Stimulated activated CD4-positive, alpha-beta T cell treated with anti-CD3 and anti-CD28 coated beads, Interleukin-12 subunit alpha, Interleukin-12 subunit beta, amount 100 ng/mL, for 24 hours (primary cell): ENCODE measurements at places on chromosomes 1 and 21.

DNA sequence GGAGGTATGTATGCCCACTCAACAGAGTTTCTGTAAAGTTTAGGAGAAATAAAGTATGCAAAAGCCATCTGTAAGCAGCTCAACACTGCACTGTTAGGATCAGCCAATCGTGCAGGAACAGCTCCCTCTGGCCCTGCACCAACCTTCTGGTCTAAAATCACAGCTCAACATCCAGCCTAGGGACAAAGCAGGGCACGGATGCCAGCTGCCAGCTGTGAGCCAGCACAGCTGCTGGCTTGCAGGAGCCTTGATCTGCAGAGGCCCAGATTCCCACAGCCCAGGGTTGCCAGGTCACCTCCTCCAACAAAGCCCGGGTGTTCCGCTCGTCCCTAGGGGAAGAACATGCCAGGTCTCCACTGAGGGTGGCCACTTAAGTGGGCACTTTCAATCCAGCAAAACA is 8.6 kb downstream of the ACOT7 start:
- no peak for DNase-seq

DNA sequence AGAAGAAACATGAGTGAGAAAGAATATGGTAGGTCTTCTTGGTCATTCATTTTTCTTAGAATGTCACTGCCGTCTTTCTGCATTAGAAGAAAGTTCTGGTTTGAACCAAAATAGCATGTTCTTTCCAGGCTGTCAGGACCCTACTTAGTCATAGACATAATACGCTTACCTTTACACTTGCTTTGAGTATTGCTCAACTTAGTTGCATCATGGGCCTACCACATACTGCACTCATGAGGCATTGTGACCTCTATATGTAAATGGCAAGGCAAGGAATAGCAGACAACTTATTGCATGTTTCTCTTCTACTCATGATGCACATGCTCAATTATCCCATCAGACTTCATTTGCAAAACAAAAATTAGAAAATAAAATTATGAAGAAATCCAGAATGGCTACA is 415.0 kb downstream of the HLX start:
- no peak for DNase-seq

GRCh38 chr1:182681568-182681912 is 2.8 kb downstream of the RGS8 start:
- DNase-seq: no peak

DNA sequence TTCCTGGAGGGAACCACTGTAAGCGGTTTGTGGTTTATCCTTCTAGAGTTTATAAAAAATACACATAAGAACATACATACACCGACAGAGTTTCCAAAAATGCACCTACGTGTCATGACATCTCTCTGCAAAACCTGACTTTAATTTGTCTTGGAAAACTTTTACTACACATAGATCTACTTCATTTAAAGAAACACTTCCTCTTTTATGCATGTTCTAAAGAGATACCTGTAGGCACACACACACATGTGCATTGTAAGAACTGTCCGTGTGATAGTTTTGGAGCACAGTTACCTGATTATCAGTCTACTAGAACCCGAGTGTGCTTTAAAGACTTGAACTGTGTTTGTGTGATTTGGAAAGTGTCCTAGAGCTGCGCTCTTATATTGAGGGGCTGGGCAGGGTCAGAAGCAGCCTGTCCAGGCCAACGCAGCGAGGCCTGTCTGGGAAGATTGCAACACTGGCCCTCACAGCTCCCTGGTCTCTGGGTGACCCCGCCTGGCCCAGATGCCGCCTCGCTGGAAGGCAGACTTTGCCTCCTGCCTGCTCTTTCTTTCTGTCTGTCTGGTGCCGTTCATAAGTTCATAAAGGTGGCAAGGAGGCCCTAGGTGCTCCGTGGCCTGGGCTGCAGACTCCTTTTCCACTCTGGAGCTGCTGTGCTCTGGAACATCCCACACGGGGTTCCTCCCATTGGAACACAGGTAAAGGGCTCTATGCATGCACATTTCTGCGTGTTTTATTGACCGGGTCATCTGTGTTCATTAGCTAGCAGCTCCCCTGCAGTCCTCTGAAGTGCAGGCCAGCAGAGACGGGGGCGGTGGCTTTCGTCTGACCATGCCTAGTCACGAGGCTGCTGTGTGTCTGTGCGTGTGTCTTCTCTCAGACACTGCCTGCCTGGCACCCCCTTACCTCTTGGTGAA is 46.3 kb downstream of the AGPAT3 start:
- no peak for DNase-seq

DNA sequence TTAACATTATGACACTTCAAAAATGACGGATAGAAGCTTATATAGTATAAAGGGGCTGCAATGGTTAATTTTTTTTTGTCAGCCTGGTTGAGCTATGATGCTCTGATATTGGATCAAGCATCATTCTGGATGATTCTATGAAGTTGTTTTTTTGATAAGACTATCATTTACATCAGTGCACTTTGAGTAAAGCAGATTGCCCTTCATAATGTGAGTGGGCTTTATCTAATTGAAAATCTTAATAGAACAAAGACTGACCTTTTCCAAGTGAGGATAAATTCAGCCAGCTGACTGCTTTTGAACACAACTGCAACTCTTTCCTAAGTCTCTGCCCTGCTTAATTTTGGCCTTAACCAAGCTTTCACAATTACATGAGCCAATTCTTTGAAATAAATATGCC is 1476.2 kb downstream of the NCAM2 start:
- DNase-seq: no peak

- DNase-seq: no peak
Observed at GRCh38 chr21:38246511-38246910, 10.3 kb upstream of the KCNJ15 start.

- DNase-seq: no peak
Observed at GRCh38 chr21:46187261-46187660, 3.0 kb upstream of the SPATC1L start.

DNA sequence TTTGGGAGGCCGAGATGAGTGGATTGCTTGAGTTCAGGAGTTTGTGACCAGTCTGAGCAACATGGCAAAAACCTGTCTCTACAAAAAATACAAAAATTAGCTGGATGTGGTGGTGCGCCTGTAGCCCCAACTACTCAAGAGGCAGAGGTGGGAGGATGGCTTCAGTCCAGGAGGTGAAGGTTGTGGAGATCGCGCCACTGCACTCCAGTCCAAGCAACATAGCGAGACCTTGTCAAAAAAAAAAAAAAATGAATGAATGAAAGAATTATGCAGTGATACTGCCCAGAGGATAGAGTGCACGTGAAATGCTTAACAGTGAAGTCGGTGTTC is 429 bp upstream of the DPH2 start:
- DNase-seq: no peak

DNA sequence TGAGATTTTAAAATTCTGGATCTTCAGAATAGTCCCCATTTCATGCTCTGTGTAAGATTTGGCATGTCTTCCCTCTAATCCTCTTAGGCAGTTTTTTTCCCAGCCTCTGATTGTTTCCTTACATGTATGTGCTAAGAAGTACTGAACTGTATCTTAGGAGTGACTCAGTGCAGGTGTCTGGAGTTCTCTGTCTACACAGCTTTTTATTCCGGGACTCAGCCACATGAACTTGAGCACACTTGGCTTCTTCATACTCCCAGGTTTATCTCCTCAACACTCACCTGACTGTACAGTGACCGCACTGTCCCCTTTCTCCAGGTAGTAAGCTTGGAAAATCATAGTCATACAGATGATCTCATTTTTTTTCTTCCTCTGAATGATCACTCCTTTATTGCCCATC is 50.7 kb downstream of the SYT14 start:
- no peak for DNase-seq

DNA sequence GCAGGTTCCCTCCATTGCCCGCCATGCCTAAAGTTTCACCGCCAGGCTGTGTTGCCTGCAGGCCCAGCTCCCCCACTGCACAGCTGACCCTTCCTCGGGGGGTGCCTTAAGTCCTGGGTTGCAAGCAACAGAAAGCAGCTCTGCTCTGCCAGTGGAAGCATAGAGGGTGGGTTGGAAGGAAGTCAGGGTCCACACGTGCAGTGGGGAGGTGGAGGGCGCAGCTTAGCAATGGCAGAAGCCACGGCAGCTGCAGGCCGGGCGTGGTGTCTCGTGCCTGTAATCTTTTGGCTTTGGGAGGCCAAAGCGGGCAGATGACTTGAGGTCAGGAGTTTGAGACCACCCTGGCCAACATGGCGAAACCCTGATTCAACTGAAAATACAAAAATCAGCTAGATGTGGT is 106.3 kb upstream of the TMEM51 start:
- DNase-seq: no peak

DNA sequence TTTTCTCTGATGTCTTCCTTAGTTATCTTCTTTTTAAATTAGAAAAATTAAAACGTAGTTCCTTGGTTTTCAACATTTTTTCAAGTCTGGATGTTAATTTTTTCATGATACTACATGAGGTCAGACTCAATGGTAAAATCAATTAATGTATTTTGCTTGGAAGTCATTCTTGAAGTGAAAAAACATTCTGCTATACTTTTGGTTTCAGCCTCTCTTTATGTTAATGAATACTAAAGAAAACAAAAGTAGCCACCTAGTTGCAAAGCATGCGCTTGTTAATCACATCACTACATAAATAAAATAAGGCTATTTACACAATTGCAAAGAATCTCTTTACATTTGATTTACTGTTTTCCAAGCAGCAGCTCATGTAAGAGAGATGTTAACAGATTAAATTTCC is 170.4 kb downstream of the LIPI start:
- DNase-seq: no peak

DNA sequence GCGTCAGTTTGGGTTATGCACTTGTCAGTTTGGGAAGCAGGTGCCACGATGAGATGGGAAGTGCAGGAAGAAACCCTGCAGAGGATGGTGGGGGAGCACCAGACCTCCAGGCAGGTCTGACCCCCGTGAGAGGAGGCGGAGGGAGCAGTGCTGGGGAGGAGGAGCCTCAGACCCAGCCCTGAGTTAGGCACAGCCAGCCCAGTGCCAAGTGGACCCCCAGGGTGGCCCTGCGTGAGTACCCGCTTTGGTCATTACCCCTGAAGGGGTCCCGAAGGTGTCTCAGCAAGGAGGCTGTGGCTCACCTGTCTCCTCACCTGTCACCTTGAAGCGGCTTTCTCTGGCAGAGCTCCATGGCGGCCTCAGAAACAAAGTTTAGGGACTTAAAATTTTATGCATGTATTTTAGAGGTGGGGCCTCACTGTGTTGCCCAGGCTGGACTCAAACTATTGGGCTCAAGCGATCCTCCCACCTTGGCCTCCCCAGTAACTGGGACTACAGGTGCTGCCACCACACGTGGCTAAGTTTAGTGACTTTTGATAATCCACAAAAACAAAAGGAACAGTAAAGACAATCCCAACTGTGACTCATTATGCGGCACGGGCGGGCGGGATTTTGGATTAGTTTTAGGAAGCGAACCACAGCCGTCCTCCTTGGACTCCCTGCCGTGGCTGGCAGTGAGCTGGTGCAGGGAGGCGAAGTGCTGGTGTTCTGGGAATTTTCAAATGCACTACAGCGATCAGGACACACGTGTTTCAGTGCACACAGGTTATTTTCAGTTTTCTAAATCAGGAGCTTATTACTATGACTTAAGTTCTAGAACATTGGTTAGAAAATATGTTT is 4.7 kb downstream of the AGPAT3 start:
- DNase-seq: no peak

DNA sequence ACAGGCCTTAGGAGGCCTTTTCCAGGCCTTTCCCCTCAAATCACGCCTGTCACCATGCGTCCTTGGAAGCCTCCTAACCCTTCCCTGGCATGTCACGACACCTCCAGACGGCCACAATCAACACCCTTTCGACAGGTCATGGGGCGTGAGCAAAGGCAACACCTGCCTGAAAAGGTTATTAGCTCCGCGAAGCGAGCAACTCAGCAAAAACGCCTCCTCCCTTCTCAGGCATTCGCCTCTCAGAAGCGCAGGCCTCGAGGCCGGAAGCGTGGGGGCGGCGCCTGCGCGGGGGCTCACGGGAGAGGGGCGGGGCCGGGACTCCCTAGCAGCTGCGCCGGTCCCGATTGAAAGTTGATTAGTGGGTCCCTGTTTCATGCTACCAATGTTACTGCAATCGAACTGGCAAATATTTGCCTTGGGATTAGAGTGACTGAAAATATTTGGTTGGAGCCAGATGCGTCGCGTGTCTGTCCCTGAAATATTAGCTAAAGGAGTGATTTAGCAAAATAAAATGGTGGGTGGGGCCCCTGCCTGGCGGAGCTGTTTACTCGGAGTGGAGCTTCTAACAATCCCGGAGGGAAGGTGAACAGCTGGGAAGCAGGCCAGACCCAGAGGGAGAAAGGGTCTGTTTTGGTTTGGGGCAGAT is 44.9 kb downstream of the GFI1 start:
- DNase-seq: no peak

DNA sequence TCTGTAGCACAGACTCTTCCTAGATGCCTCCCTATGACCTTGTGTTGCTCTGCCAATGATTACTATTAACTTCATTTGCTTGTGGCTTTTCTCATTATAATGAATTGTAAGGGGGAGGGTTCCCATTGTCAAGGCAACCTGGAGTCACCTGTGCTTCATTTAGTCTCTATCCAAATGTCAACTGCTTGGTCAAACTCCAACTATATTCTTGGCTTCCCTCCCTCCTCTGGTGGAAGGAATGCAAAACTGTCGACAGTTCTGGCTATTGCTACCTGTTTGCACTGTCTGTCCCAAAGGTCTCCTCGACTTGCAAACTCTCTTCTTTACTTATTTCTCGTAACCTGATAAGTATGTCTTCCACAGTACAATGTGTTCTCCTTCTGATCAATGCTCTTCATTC is 100.3 kb downstream of the CACNA1E start:
- no peak for DNase-seq

DNA sequence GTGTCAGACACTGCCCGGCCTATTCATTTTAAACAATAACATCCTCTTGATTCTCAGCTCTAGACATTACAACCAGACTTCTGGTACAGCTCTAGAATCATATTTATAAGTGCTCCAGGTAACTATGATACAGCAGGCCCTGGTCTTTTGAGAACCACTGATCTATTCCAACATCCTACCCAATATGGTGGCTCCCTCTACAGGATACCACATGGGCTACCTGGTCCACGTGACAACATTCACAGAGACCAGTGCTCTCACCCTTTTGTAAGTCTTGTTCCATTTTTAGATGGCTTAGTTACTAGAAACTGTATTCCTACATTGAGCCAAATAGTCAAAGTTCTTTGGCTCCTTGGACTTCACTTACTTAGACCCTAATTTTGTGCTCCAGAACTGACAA is 102.9 kb downstream of the PTPN14 start:
- no peak for DNase-seq

DNA sequence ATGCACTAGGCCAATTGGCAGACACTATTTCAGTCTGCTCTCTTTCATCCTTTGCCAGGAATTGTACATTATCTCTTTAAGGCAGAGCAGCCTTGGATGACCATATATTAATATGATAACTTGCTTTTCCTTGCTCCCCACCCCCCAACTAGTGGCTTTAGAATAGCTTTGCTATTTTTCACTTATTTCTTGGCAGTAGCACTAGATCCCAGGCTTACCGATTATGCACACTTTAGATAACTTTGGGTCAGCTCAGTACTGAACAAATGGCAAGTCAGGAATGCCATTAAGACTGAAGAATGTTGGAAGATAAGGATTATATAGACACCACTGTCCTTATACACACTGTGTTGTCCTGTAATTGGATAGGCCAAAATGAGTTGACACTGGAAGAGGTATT is 146.4 kb downstream of the FGGY start:
- DNase-seq: no peak
